Stimulated activated CD4-positive, alpha-beta T cell treated with anti-CD3 and anti-CD28 coated beads, Interleukin-12 subunit alpha, Interleukin-12 subunit beta, amount 100 ng/mL, for 24 hours (primary cell): ENCODE measurements at places on chromosomes 12 and 14.

GRCh38 chr14:31884238-31884637 lies 192.9 kb upstream of the ARHGAP5 start:
- DNase-seq = no peak

GRCh38 chr14:104277416-104278213 lies 139.2 kb downstream of the KIF26A start:
- DNase-seq = no peak

- no peak for DNase-seq
Measured at GRCh38 chr14:59407246-59408010, 57.8 kb downstream of the GPR135 start.

- DNase-seq = no peak
Measured at GRCh38 chr12:9340422-9341259, 132.4 kb upstream of the PZP start.

DNA sequence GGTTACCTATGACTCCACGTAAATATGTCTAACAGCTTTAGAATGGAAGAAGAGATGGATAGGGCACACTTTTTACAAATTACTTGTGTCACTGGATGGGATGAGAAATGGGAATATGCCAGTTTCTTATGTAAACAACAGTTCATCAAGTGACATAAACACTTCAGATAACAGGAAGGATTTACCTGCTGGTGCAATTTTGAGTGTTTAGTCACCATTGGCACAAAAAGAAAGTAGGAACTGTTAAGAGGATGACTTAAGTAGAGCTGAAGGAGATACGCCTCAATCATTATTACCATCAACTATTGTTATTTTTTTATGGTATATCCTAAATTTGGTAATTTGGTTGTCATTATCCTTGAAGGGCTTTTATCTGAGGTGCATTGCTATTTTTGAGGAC lies 83.2 kb downstream of the RMST start:
- no peak for DNase-seq

- no peak for DNase-seq
Measured at GRCh38 chr14:101022121-101022520, 118.6 kb upstream of the RTL1 start.

GRCh38 chr14:101535232-101535631 lies 26.1 kb upstream of the DIO3 start:
- no peak for DNase-seq

DNA sequence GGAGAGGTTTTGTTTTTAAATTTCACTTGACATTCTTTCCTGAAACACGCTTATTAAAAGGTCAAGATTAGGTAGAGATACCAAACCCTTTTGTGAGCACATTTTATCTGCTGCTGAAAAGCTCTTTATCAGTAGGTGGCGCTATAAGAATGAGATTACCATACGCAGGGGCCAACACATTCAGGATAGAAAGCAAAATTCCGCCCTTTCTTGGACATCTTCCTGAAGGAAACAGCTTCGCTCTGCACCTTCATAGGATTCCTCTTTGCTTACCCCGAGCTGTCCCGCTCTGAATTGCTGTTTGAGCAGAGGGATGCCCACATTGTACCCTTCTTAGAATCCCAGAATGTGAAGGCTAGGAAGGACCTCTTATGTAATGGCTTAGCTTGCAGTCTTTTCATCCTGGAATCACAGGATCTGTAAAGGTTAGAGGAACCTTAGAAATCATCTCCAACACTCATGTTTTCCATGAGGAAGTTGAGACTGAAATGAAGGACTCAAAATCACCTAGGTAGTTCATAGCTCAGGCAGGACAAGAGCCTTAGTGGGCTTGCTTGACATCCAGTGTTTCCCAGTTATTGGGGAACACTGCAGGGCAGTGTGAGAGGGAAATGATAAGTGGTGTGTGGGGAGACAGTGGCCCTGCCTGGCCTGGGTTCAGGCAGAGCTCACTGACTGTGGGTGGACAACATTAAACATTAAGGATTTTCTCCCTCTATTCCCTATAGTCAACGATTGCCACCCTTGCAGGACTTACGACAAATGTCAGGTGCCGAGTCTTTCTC lies 38.7 kb upstream of the CRY1 start:
- DNase-seq = no peak

DNA sequence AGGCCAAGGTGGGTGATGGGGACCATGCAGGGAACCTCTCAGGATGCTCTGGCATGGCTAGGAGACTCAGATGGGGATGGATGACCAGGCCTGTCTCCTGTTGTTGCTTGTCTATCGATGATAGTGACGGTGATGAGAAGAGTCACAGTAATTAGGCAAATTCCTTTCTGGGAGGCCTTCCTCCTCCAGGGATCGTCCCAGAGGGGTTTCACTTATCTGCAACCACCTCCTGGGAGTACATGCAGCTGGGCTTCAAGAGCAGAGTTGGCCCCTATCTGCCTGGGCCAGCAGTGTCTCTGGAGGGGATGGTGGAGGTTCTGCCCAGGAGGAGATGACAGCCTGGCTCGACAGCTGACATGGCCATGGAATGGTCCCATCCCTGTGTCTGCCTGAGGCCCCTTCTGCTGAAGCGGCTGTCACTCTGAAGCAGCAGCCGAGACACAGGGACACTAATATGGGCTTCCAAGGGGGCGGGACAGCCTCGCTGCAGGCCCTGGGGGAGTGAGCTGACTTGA lies 27.5 kb upstream of the OAS1 start:
- DNase-seq = no peak

DNA sequence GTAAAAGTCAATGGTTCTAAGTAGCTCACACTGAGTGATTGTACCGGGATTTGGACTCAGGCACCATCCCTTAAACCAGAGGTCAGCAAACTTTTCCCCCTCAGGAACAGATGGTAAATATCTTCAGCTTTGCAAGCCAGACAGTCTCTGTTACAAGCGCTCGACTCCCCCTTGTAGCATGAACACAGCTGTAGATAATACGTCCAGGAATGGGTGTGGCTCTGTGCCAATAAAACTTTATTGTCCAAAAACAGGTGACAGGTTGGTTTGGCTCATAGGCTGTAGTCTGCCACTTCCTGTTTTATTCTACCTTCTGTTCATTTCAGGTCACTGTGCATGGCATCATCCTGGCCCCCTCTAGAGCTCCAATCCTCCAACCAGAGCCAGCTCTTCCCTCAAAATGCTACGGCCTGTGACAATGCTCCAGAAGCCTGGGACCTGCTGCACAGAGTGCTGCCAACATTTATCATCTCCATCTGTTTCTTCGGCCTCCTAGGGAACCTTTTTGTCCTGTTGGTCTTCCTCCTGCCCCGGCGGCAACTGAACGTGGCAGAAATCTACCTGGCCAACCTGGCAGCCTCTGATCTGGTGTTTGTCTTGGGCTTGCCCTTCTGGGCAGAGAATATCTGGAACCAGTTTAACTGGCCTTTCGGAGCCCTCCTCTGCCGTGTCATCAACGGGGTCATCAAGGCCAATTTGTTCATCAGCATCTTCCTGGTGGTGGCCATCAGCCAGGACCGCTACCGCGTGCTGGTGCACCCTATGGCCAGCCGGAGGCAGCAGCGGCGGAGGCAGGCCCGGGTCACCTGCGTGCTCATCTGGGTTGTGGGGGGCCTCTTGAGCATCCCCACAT lies 7.6 kb downstream of the BDKRB1 start:
- DNase-seq = no peak

DNA sequence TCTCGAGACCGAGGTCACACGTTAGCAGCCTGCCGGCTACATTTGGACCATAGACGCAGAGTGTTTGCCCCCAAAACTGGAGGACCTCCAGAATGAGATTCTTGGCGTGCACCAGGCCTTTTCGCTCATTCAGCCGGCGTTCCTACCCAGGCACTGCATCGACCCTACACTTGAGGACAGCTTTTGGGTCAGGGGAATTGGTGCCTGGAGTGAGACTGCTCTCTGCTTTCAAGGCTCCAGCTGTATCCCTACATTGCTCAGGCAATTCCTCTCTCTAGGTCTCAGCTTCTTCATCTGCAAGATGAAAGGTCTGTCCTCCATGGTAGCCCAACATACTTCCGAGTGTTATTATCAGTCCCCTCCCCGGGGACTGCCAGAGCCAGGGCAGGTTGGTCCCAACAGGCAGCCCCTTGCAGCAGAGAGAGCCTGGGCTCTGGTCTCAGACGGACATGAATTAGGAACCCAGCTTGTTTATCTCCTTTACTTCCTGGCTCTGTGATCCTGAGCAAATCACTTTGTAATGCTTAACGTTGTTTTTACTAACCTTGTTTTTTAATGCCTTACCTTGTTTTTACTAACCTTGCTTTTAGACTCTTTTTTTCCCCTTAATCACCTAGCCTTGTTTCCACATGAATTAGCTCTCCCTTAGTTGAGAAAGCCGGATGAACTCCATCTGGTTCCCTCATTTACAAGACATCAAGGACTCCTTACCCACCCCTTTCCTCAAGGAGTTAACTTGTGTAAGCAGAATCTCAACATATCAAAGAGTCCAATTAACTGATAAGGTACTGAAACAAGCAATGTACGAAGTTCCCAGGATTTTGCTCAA lies 892 bp downstream of the TCHP start:
- DNase-seq = no peak

DNA sequence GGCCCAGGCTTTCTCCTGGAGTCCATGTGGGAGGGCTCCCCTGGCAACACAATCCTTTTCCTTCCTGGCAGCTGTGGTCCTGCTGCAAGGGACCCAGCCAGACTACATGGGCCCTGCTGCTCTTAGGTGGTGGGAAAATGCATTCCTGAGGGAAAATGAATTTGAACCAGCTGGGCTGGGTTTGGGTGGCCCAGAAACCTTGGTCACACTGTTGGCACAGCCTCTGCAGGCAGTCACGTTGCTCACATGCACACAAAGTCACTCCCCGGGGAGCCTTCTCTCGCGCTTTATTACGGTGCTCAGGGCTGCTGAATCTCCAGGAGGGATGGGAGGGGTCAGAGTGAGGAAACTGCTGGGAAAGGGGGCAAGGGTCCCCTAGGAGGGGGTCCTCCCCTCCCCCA lies 17.2 kb downstream of the PLEKHG3 start:
- DNase-seq = no peak
